Activated T-helper 2 cell treated with anti-CD3 and anti-CD28 coated beads, Interferon-gamma antibody, Interleukin-2, Interleukin-4, amounts not matched to agents 10 μg/mL and 5 μg/mL and 100 μg/mL, durations not matched to agents 14 hours and 24 hours and 36 hours (primary cell): ENCODE measurements at places on chromosomes 2 and 18.

DNA sequence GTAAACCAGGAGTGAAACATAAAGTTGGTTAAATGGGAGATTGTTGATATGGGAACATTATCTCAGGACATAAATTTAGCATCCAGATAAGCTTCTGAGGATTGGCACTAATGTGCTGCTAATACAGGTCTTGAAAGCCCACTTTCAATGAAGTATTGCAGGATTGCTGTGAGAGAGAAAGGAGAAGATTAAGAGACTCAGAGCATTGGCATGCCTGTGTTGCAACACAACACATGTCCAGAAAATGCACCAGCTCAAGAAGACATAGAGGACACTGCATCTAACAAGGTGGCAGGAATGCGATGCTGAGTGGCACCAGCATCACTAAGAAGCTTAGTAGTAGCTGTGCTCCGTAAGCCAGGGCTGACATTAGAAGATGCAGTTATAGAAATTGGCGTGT lies 728.9 kb downstream of the SUCLG1 start:
- DNase-seq, result no peak

GRCh38 chr18:78981989-78982620 lies 2.5 kb downstream of the SALL3 start:
- no peak for DNase-seq

GRCh38 chr2:10432311-10433181 lies 15.6 kb downstream of the ODC1 start:
- no peak for DNase-seq

DNA sequence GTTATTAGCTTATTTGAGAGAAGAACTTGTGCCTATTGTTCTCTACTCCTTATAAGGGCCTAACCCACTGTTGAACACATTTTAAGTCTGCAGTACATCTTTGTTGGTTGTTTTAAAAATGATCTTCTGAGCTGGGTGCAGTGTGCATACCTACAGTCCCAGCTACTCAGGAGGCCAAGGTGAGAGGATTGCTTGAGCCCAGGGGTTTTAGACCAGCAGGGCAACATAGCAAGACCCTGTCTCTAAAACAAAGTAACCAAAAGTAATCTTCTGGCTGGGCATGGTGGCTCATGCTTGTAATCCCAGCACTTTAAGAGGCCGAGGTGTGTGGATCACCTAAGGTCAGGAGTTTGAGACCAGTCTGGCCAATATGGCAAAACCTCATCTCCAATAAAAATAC lies 25.8 kb upstream of the RAB10 start:
- no peak for DNase-seq

DNA sequence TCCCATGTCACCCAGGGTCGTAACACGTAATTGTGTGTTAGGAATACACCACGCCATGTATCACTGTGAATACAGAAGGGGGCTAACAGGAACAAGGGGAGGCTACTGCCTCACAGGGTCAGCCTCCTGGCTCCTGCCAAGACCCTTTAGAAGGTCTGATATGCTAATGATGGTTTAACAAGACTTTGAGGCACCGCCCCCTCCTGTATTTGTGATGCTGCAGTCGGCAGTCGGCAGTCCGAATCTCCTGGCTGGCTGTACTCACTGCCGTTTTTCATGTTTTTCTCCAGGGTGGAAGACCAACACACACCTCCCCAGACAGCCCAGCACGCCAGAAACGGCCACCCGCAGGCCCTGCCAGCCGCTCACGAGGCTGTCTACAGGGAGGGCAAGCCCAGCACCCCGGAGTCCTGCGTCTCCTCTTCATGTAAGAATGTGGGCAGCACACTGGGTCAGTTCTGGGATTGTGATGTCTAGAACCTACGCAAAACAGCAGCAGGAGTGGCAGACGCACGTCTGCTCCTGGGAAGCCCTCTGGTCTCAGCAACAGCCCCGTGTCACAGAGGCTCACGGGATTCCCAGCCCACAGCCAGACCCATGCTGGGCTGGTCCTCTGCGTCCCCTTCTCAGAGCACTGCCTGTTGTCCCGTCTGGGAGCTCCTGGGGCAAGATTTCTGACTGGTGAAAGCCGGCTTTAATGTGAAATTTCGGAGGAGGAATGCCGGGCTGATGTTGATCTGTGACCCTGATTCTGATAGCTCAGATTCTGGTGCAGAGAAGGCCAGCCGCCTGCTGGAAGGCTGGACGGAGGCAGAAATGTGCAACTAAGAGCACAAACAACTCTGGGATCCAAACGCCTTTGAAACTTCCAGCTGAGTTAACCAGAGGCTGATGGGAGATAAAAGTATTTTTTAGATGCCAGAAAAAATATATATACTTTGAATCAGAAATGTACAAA lies 39.7 kb upstream of the B3GNT7 start:
- DNase-seq, result no peak

GRCh38 chr2:168137510-168138180 lies 109.8 kb downstream of the STK39 start:
- no peak for DNase-seq

DNA sequence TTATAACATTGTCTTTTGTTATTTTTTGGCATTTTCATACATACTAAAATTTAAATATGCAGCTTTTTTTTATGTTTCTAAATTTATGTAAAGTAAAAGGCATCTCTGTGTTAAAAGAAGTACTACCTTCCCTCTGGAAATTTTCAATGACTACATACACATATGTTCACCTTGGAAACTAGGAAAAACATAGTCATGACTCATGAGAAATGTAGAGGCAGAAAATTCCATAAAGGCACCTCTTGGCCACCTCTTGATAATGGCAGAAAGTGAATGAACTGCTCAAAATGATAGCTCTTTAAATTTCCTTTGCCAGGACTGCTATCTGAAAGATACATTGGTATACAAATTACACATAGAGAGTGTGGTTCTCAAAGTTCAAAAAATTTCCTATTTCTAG lies 889.1 kb upstream of the ZEB2 start:
- DNase-seq, result no peak

GRCh38 chr2:113274432-113274831 lies 4.3 kb downstream of the PAX8 start:
- DNase-seq, result no peak

DNA sequence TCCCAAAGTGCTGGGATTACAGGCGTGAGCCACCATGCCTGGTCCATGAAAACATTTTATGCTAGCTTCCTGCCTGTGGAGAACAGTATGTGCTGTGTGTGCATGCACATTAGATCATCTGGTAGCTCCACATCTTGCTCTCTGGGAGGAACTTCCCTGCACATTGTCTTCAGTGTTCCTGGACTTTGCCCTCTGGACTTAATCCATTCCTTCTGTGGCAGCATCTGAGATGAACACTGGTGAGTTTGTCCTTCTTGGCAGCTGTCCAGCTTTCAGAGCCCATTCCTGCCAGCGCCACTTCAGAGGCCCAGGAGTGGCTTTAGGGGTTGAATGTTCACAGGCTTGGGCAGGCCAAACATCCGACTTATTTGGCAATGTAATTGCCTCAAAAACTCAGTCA lies 65.2 kb downstream of the POU3F3 start:
- no peak for DNase-seq

DNA sequence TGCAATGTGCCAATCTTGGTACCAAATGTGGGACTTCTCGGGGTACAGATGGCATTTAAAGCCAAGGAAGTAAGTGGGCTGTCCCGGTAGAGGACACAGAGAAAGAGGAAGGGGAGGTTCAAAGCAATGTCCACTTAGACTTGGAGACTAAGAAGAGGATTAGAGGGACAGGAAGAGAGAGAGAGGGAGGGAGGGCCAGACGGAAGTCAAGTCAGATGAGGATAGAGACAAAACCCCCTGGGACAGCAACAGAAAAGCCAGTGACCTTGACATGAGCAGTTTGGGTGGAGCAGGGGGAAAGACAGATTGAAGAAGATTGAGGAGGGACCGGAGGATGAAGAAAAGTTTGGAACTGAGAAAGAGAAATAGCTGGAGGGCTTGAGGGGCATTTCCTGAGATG lies 164.5 kb downstream of the NCK2 start:
- no peak for DNase-seq
